ENCODE measurements at places on chromosomes 5 and 9.

DNA sequence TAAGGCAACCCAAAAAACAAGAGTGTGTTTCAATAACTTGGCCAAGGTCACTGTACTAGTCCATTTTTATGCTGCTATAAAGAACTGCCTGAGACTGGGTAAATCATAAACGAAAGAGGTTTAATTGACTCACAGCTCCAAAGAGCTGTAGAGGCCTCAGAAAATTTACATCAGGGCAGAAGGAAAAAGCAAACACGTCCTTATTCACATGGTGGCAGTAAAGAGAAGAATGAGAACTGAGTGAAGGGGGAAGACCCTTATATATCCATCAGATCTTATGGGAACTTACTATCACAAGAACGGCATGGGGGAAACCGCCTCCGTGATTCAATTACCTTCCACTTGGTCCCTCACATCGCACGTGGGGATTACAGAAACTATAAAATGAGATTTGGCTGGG is 64.3 kb upstream of the CAMK4 start:
- DNase-seq, result no peak

GRCh38 chr9:14209399-14210345 is 104.3 kb downstream of the NFIB start:
- DNase-seq, result no peak

DNA sequence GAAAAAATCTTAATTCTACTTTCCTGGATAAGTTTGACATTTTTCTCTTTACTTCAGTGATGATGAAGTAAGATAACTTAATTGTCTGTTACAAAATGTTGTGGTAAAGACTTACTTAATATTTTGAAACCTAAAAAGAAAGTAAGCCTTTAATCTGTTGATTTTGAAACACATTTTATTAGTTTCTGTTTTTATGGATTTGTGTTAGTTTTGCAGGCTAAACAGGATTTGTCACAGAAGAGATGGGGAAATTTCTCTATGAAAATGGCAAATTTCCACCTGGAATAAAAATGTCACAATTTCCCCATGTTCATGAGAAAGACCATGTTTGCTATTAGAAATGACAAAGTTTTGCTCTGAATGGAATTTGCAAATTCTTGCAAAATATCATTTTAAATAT is 237.1 kb downstream of the RFX3 start:
- DNase-seq, result no peak

- no peak for DNase-seq
These were observed 42.1 kb downstream of the SEC61B start for GRCh38 chr9:99264070-99264680.

- DNase-seq, result no peak
These were observed 30.4 kb downstream of the MTREX start for GRCh38 chr5:55338092-55338613.

GRCh38 chr5:969408-969839 is 39.2 kb upstream of the NKD2 start:
- no peak for DNase-seq

DNA sequence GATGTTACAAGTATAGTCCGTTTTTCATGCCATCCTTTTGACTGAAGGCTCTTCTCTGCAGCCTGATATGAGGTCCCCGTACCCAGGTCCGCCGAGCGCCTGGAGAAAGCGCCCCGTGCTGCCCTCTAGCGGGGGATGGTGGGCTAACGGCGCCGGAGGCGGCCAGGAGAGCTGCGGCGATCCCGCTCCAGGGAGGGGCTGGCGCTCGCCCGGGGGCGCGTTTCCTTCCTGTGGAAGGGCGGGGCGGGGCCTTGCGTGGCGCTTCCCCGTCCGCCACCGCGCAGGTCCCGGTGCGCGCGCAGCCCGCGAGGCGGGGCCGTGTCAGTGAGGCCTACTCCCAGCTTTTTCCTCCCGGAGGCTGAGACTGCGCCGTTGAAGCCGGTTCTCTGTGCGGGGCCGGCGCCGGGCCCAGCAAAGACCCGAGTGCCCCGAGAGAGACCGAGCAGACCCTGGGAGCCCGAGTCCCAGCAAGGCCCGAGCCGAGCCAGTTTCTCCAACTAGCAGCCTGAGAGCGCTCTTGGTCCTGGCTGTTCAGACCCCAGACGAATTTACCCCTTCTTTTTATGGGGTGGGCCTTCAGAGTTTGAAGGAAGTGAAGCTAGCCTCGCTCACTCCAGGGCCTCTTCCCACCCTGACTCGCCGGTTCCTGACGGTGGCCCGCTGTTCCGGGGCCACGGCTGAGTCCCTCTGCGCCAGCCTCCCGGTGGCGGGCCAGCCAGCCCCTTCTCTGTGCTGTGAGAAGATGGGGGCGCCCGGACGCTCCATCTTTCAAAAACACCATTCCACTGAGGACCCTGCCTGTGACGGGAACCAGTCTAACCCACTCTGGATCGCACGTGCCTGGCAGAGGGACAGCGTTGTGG is 9.7 kb upstream of the PHF2 start:
- DNase-seq, result peak; percentile 100

DNA sequence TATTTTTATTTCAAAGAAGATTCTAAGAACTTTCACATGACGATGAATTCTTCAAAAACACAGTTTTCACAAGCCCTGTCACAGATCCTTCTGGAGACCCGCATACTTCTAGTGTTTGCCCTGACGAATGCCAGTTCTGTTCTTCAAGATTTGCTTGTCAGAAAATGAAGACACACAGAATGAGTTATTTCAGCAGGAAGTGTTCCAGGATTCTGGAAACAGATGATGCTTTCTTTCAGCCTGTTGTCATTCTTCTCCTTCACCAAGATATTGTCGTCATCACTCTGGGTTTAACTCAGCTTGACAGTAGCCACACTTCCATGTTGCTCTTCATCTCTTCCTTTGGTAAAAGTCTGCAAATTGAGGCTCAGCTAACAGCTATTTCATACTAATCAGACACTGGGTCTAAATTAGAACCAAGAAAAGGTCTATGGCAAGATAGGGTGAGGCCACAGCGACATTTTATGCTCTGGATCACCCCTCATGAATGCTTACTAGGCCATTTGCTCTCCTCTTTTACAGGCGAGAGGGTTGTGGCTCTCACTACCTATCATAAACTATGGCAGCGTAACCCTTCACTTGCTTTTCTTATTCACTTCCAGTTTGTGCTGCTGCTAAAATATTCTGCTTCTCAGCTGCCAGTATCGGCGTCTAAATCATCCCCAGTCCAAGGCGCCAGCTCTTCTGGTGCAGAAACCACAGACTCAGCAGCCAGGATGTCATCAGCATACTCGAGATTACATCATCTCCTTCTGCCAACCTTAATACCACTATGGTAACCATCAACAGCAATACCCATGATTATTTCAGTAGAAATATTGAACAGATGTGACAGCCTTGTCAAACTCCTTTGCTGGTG is 159.6 kb upstream of the TBCA start:
- no peak for DNase-seq

DNA sequence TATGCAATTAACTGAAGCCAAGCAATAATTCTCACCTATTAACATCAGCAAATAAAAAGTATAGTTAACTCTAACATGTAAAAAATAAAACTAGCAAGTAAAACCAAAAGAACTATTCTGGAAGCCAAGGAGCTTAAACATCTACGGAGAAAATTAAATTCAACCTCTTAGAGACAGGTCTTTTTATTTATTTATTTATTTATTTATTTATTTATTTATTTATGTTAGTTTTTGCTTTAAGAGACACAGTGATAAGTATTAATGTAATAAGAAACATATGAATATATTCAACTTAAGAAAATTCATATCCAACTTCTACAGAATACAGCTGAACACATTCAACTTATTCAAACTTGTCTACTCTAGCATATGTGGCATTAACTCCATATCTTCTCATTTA is 472.1 kb upstream of the IZUMO3 start:
- DNase-seq, result no peak

DNA sequence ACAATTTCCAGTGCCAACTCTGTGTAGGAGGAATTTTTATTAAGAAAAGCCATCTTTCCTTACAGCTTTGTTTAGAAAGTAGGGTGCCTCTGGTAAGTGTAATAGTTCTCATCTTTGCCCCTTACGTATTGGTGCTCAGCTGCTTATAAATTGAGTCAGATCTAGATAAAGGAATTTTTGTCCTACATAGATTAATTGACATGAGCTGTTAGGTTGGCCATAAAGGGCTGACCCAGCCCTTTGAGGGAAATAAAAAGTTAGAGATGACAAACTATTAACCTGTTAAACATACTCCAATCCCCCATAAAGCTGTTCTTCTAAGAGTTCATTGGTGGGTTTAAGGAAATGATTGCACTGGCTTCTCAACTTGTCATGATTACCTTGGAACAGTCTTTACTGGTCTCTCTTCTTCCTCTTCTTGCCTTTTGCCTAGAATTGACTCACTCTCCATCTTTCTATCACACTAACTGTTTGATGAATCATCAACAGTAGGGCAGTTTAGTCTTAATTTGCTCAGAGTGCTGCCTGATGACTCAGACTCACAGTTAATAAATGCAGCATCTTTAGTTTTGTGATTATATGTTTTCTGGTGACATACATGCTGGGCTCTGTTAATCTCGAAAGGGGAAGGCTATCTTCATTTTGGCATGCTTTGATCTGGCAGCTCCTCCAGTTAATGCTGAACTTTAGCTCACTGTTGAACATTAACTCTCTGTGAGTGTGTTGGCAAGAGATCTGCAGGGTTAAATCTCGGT is 51.7 kb downstream of the ARHGAP26 start:
- no peak for DNase-seq

GRCh38 chr5:39076757-39077728 is 2.8 kb upstream of the RICTOR start:
- no peak for DNase-seq

DNA sequence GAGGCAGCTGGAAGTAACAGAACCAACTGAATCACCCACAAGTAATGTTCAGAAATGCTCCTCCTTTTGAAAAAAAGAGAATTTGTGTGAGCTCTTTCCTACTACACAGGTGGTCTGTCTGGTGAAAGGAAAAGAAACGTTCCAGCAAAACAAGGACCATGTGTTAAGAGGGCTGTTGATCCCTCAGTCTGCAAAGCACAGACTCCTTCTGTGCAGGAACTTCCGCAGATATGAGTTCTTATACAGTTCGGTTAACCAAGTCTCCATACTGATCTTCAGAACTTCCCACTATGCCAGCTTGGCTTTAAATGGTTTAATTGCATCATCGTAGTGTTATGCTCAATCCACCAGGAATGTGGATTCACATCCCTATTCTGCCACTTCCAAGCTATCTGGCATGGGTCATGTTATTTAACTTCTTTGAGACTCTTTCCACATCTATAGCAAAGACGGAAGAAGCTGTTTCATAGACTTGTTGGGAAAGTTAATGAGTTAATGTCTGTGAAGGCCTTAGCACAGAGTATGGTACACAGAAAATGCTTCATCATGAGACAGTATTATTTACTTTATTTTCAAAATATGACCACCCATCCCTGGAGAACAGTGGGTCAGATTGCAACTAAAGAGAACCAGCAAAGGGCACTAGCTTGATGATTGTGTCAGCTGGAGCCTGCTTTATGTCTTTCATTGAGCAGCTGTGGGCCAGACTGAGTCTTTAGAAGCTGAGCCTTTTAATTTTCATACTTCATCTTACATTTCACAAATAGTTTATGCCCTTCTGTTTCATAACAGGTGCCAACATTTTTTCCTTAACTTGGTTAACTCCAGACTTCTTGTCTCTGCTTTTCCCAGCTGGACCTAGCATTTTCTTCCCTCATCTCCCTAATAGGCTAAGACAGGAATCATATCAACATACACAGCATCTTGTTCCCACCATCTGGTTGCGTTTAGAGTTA is 89.9 kb downstream of the MAMDC2 start:
- DNase-seq, result no peak

DNA sequence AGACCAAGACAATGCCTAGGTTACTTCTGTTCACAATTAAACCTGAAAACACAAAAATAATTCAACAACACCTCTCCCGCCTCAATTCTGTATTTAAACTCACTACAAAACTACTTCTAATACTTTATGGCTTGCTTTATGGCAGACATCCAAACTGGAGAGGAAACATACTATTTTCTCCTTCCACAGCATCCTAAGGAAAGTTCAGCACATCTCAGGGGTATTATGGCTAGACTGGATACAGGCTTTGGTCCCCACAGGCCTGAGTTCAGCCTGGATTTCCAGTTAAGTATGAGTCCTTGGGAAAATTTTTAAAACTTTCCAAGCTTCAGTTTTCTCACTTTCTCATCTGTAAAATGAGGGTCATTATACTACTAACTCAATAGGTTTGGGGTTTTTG is 480.2 kb downstream of the CAAP1 start:
- DNase-seq, result no peak

DNA sequence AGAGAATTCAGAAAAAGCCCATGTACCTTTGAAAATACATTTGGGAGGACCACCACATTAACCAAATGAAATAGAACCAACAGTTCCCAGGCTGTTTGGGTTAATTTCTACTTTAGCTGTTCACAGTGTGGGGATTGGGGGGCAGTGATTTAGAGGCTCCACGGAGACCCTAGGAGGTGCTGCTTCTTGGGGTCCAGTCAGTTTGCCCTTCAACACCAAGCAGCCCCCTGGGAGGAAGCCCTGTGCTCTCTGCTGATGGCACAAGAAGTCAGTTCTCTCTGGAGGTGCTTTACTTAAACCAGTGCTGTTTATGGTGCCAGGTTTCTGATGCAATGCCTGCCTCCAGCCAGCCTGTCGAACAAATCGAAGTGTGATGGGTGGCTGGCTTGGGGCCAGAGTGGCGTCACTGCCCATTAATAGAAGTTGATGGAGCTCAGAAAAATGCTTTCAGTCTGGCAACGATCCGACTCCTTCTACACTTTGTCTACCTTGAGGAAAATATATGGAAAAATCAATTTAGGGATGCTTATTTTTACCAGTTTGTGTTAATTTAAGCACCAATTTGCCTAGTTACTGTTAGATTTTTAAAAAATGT is 134.0 kb downstream of the SNX18 start:
- DNase-seq, result no peak

DNA sequence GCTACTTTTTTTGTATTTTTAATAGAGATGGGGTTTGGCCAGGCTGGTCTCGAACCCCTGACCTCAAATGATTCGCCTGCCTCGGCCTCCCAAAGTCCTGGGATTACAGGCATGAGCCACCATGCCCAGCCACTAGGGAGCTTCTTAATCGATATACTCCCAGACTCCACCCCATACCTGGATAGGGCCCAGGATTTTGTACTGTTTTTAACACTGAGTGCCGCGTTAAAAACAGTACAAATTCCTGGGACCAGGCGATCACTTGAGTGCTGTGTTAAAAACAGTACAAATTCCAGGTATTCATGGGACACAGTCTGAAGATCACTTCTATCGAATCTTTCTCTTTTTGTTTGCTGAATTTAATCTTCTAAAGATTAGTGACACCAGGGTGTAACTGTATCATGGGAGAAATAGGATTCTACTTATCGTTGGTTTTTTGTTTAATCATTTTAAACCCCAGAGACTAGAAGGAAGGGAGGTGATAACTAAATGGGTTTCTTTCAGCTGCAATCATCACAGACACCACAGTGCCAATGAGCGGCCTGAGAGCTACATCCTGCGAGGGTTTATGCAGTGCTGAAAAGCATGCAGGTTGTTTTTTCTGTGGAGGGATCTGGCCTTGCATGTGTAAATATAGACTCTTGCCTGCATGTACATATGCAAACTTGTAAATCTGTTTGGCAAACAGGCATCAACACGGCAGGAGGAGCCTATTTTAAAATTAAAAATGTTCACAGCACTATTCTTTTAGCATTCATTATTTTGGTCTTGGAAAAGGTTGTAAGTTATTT is 303.8 kb upstream of the WWC1 start:
- DNase-seq, result no peak

Measured in activated CD8-positive, alpha-beta memory T cell treated with anti-CD3 and anti-CD28 coated beads for 1 hour (primary cell).